ENCODE measurements at places on chromosomes 12 and 14. TPM values are rescaled to one million over a fixed set of nuclear protein-coding genes. Genes with fewer than 3 reads are reported as not detected.

The POLR3B gene
- total RNA-seq, result 5.2 TPM

The OTX2 gene
- total RNA-seq, result not detected

The NKX2-1 gene
- not detected for total RNA-seq

The KRT3 gene
- not detected for total RNA-seq

The OR4K5 gene
- not detected for total RNA-seq

The FOXA1 gene
- 1.0 TPM for total RNA-seq

The SOCS2 gene
- 10.4 TPM for total RNA-seq

GRCh38 chr14:57559576-57559975 lies 65.9 kb upstream of the CCDC198 start:
- H3K36me3 ChIP-seq, result no peaks in the 10 kb centered on the region
- no peak overlapping the region for H3K4me3 ChIP-seq
- H3K27ac ChIP-seq, result no peak overlapping the region
- DNase-seq, result no peak
- H3K4me1 ChIP-seq, result no peaks in the 10 kb centered on the region

GRCh38 chr12:122072031-122072970 lies 6.3 kb upstream of the MLXIP start:
- no peak overlapping the region for H3K4me3 ChIP-seq
- H3K27ac ChIP-seq, result no peak overlapping the region
- H3K4me1 ChIP-seq, result peaks cover 9% of the 10 kb centered on the region
- H3K27me3 ChIP-seq, result no peaks in the 10 kb centered on the region
- no peaks in the 10 kb centered on the region for H3K36me3 ChIP-seq

- DNase-seq, result no peak
- peaks cover 45% of the 10 kb centered on the region for H3K36me3 ChIP-seq
- H3K27me3 ChIP-seq, result no peaks in the 10 kb centered on the region
- no peak overlapping the region for H3K27ac ChIP-seq
- no peak overlapping the region for H3K4me3 ChIP-seq
- H3K4me1 ChIP-seq, result no peaks in the 10 kb centered on the region
Measured at GRCh38 chr14:20350282-20350681, 6.8 kb downstream of the PARP2 start.

GRCh38 chr14:101330416-101331140 lies 230.7 kb upstream of the DIO3 start:
- no peak for DNase-seq
- no peaks in the 10 kb centered on the region for H3K27me3 ChIP-seq
- H3K36me3 ChIP-seq, result no peaks in the 10 kb centered on the region
- H3K4me1 ChIP-seq, result no peaks in the 10 kb centered on the region
- H3K4me3 ChIP-seq, result no peak overlapping the region

GRCh38 chr12:93550748-93551611 lies 21.5 kb upstream of the SOCS2 start:
- no peaks in the 10 kb centered on the region for H3K27me3 ChIP-seq
- DNase-seq, result no peak
- H3K4me3 ChIP-seq, result no peak overlapping the region
- no peaks in the 10 kb centered on the region for H3K36me3 ChIP-seq
- no peaks in the 10 kb centered on the region for H3K4me1 ChIP-seq
- no peak overlapping the region for H3K27ac ChIP-seq

DNA sequence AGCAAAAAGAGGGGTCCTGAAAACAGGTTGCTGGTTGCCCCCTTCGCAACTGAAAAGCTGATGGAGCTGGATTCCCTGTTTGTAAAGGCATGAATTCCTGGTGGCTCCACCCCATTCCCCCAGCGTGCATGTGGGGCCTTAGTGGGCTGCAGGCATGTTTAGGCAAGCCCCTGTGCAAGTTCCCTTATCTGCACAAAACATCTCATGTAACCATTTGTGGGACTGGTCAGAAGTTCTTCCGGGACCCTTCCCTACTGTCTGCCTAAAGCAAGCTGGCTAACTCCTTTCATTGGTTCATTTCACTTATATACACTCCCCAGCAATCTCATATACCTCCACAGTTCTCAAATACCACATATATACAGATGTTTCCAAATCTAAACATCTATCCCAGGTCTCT lies 24.0 kb upstream of the HIGD1C start:
- H3K4me1 ChIP-seq, result peaks cover 21% of the 10 kb centered on the region
- peak overlapping the region; percentile 93 for H3K4me3 ChIP-seq
- no peaks in the 10 kb centered on the region for H3K27me3 ChIP-seq

GRCh38 chr14:99473458-99473857 lies 7.2 kb downstream of the SETD3 start:
- H3K36me3 ChIP-seq, result no peaks in the 10 kb centered on the region
- no peaks in the 10 kb centered on the region for H3K27me3 ChIP-seq

DNA sequence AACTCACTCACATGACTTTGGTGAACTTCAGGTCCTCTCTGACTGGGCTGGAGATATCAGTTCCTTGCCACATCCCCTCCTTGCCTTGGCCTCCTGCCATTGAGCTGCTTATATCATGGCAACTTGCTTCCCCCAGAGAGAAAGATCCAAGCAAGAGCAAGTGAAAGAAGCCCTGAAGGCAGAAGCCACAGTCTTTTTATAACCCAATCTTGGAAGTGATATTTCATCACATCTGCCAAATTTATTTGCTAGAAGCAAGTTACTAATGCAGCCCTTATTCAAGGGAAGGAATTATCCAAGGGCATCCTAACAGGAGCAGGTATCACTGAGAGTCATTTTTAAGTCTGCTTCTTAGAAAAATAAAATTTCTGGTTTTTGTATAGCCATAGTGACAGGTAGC lies 127.8 kb downstream of the SLC38A4 start:
- no peaks in the 10 kb centered on the region for H3K36me3 ChIP-seq
- no peaks in the 10 kb centered on the region for H3K4me1 ChIP-seq
- H3K27me3 ChIP-seq, result peaks cover 7% of the 10 kb centered on the region
- no peak overlapping the region for H3K4me3 ChIP-seq
- H3K27ac ChIP-seq, result no peak overlapping the region

DNA sequence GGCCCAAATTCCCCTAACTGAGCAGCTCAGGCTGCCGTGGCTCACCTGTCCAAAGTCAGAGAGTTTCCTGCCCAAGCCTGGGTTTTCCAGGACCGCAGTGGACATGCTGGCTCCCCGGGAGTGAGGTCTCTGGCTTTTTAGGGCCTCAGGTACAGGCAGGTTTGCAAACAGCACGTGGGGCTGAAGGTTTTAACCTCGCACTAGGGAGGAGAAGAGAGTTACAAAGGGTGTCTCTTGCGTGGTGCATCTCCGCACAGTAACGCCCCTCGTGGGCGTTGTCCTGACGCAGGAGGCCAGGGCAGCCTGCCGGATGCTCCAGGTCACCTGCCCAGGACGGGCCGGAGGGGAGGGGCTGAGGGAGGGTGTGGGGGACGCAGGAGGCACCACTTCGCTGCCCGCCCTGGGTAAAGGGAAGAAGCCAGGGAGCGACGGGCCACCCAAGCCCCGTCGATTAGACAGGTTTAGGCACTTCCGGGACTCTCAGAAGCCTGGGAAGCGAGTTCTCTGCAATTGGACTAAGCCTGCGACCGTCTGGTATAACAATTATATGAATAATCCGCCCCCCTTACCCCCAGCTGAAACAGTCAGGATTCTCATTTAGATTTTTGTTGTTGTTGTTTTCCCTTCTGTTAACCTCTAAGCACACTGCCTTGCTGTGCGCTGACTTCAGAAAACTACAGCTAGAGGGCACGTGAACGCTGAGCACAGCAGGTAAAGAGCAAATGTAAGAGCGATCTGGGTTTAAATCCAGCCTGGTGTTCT lies at the start of gene PAH:
TSS of gene PAH (minus strand) at position 219 of the 762 bp plus-strand sequence. CDS start at position 105, 114 bp downstream.
- H3K36me3 ChIP-seq, result no peaks in the 10 kb centered on the region
- H3K27ac ChIP-seq, result no peak within 1 kb of the TSS
- DNase-seq, result peak; percentile 6
- peaks cover 3% of the 10 kb centered on the region for H3K27me3 ChIP-seq

GRCh38 chr14:32567543-32568384 lies 238.7 kb downstream of the AKAP6 start:
- no peak overlapping the region for H3K4me3 ChIP-seq
- no peaks in the 10 kb centered on the region for H3K36me3 ChIP-seq
- no peak for DNase-seq
- no peaks in the 10 kb centered on the region for H3K27me3 ChIP-seq

GRCh38 chr12:10771132-10771733 lies 31.2 kb downstream of the TAS2R7 start:
- H3K4me1 ChIP-seq, result no peaks in the 10 kb centered on the region
- no peak for DNase-seq
- H3K36me3 ChIP-seq, result no peaks in the 10 kb centered on the region

DNA sequence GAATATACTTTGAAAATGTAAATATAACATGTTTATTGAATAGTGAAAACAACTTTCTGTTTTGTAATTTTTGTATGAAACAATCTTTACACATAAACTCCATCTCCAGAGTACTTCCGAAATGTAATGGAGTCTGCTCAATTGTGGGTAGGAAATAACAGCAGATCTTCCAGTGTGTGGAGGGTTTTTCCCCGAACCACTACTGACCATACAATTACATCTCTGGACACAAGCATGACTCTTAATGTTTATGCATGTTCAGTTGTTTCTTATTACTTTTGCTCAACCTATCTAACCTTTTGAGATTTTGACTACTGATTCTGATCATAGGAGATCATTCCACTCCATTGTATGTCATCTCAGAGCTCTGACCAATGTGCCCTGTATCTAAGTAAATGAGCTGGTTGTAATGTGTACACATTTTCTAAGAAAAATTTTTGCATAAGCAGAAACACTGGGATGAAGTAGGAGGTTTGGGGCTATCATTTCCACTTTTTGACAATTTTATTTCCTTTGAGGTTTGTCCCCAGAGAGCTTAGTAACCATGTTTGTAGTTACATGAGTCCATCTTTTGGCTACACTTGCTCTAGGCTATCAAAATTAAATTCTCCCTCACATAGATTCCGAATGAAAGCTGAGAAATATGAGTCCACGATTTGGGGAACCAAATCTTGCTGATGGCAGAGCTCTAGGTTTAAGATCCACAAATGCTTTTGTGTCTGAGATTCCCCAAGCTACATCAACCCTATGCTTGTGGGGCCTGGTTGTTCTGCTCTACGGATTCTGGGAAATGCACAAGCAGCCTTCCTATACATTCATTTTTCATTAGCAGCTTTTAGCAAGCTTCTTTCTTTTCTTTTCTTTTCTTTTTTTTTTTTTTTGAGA lies 21.4 kb upstream of the CLEC4D start:
- no peaks in the 10 kb centered on the region for H3K36me3 ChIP-seq
- H3K4me1 ChIP-seq, result peaks cover 5% of the 10 kb centered on the region
- no peaks in the 10 kb centered on the region for H3K27me3 ChIP-seq
- no peak overlapping the region for H3K27ac ChIP-seq
- DNase-seq, result no peak
- no peak overlapping the region for H3K4me3 ChIP-seq

DNA sequence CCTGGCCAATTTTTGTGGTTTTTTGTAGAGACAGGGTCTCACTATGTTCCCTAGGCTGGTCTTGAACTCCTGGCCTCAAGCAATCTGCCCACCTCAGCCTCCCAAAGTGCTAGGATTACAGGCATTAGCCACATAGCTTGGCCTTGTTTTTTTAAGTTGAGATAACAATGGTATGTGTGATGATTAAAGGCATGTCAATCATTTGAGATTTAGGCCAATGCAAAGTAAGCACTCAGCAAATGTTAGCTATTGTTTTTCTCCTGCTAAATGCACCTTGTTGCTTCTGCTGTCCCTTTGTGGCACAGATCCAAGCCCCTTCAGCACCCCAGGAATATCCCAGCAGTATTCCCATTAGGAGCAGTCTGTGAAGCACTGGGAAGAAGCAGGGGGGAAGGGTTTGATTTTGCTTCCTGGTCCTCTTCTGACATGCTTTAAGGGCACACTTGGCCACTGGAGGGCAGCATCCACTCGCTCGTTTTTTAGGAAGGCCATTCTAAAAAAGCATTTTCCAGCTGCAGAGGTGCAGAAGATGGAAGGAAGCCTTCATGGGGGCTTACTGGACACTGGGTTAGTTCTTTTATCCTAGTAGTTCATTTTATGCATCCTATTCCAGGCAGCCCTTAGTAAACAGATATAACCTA lies 70.2 kb upstream of the ZFP36L1 start:
- H3K4me3 ChIP-seq, result no peak overlapping the region
- no peak overlapping the region for H3K27ac ChIP-seq
- H3K36me3 ChIP-seq, result no peaks in the 10 kb centered on the region
- peak; percentile 74 for DNase-seq
- H3K4me1 ChIP-seq, result no peaks in the 10 kb centered on the region
- H3K27me3 ChIP-seq, result no peaks in the 10 kb centered on the region

DNA sequence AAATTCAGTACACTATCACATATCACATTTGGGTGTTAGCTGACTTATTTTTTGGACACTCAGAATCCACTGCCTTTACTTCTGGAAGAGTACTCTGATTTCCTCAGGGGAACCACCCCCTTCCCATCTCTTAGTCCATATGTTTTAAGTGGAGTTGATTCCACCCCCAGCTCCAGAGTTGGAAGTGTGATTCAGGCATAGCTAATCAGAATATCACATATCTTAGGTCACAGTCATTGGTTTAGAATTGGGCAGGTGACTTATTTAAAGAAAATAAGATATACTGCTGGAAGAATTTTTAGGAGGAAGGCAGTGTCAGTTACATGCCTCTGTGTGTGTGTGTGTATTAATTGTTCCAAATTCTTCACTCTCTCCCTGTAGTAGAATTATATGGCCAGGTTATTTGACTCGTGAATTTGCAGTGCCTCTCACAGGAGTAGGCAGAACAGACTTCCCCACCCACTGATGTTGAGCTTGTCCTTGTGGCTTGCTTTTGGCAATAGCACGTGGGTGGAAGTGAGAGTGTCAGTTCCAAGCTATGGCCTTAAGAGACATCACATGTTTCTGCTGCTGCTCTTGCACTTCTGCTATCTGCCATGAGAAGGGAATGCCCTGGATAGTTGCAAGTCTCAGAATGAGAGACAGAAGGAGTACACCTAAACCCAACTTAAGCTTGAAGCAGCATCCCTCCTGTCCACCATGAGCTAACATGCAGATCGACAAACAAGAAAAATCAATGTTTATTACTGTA lies 6.4 kb upstream of the GAS2L3 start:
- no peaks in the 10 kb centered on the region for H3K4me1 ChIP-seq
- DNase-seq, result no peak
- no peak overlapping the region for H3K27ac ChIP-seq
- H3K27me3 ChIP-seq, result peaks cover 5% of the 10 kb centered on the region
- H3K36me3 ChIP-seq, result no peaks in the 10 kb centered on the region

Data from CD4-positive, CD25-positive, alpha-beta regulatory T cell (primary cell).